ENCODE measurements at places on chromosomes 5 and 9.

DNA sequence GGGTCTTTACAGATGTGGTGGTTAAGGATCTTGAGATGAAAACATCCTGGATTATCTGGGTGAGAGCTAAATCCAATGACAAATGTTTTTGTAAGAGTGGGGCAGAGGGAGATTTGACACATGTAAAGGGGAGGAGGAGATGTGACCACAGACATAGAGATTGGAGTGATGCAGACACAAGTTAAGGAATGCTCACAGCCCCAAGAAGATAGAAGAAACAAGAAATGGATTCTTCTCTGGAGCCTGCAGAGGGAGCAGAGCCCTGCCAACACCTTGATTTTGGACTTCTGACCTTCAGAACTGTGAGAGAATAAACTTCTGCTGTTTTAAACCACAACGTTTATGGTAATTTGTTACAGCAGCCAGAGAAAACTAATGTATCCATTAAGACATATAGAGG is 21.7 kb downstream of the ITGA2 start:
- no peak for DNase-seq

DNA sequence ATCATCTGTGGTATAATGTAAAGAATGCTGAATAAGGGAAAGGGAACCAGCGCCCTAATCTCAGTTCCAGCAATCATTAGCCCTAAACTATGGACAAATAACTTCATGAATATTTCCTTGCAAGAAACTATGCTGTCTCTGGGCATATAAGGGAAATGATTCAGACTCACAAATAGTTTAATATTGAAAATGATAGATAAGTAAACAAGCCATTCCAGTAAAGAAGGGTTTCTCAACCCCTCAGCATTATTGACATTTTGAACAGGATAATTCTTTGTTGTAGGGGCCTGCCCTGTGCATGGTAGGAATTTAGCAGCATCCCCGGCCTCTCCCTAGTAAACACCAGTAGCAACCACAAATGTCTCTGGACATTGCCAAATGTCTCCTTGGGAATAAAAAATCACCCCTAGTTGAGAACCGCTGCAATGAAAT is 23.8 kb downstream of the C5 start:
- no peak for DNase-seq

DNA sequence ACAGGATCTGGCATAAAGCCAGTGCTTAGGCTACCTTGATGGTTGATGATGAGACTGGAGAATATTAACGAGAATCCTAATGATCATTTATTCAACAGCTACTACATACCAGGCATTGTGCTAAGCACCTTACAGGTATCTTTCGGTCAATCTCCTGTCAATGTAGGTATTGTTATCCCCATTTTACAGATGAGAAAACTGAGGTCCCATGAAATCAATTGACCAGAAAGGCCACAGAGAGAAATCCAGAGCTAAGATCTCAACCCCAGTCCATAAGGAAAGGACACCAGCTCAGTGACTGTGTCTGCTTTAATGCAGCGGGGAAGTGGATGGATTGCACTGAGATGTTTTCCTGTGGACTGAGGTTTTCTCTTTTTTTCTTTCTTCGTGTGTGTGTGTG is 63.3 kb downstream of the ARHGEF37 start:
- no peak for DNase-seq

DNA sequence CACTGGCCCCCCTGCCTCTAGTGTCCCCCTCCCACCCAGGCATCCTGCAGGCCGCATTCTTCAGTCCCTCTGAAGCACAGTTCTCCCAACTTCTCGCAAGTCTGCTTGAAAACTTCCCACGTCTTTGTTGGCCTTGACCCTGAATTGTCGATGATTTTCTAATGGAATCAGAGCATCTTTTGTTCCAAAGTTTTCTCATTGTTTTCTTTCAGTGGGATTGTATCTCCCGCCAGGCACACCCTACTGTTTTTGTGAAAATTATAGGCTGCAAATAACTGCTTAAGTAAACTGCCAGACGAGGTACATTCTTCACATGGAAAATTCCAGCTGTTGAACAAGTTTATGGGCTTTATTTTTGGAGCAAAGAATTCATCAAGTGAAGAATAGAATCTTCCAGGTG is 122.6 kb upstream of the SLC25A48 start:
- no peak for DNase-seq

DNA sequence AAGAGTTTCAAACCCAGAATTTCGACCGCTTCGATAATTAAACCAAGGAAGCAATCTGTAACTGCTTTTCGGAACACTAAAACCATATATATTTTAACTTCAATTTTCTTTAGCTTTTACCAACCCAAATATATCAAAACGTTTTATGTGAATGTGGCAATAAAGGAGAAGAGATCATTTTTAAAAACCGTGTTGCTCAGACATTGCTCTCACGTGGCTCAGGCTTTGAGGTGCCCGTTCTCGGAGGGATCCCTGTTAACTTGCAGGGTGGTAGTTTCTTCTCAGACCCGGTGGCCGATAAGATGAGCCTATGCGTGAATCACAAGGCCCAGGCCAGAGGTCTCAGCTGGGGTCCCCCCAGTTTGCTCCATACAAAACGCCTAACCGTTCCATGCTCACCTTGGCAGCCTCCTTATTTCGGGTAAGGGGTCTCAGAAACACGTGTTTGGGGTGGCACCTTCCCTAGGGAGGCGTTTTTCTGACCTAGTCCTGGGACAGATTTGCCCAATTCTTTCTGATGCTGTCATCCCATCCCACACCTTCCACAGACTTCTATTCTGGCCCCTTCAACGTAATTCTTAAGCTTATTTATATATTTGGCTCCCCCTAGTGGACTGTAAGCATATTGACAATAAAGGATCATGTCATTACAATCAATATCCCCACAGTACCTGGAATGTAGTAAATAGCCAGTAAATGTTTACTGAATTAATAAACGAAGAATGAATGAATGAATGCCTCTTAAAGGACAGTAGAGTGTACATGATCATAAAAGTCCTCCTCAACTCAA is 48.1 kb downstream of the THBS4 start:
- peak; percentile 77 for DNase-seq

GRCh38 chr5:98454407-98454806 is 319.1 kb upstream of the RGMB start:
- DNase-seq = no peak

DNA sequence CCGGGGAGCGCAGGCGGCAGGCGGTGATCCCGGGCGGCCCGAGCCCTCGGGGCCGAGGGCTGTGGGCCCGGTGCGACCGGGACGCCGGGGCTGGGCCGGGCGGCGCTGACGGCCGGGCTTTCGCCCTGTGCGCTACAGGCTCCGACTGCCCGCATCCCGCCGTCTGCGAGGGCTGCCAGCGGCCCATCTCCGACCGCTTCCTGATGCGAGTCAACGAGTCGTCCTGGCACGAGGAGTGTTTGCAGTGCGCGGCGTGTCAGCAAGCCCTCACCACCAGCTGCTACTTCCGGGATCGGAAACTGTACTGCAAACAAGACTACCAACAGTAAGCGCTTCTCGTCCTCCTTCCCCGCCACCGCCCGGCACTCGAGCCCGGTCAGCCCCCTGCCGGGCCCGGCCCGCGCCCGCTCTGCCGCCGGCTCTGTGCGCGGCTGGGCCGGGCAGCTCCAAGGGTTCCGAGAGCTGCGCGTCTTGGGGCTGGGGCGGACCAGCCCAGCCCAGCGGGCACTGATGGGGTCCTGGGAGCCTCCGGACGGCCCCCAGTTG is 1.6 kb downstream of the LMX1B start:
- DNase-seq = no peak

- no peak for DNase-seq
These were observed 35.8 kb downstream of the PIK3R1 start for GRCh38 chr5:68251386-68251785.

GRCh38 chr5:138282920-138283742 is 8.7 kb upstream of the GFRA3 start:
- DNase-seq = no peak
